ENCODE measurements at places on chromosomes 1 and 21.

GRCh38 chr1:27940870-27941560, 6.2 kb downstream of the SMPDL3B start:
- no peak for DNase-seq

- DNase-seq, result no peak
These were observed 14.1 kb upstream of the ATP1A4 start for GRCh38 chr1:160137216-160137862.

- DNase-seq, result no peak
These were observed 30.4 kb downstream of the WNT9A start for GRCh38 chr1:227917081-227917950.

DNA sequence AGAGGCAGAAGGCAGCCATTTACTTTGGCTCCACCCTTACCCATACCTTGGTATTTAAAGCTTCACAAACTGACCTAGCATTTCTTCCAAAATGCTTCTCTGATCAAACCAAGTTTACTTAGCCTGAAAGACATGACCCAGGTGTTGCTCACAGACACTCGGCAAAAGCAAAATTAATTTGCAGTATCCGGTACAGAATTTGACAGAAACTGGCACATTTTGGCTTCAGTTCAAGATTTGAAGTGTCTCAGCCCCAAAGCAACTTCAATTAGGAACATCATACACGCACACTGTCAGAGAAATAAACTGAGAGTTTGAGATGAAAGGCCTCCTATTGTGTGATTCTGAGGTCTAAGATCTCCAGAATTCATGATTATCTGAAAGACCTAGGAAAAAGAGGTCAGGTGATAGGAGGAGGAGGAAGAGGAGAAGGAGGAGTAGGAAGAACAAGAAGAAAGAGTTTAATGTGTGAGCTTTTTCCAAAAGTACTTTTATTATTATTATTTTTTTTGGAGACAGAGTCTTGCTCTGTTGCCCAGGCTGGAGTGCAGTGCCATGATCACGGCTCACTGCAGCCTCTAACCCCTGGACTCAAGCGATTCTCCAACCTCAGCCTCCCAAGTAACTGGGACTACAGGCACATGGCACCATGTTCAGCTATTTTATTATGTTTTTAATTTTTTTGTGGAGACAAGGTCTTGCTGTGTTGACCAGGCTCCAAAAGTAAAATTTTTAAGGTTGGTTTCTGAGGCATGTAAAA, 143.6 kb downstream of the SLC45A1 start:
- no peak for DNase-seq

GRCh38 chr1:3683992-3684391, 31.7 kb downstream of the TP73 start:
- no peak for DNase-seq

- peak; percentile 12 for DNase-seq
These were observed 10.0 kb upstream of the ARHGAP29 start for GRCh38 chr1:94247138-94248094.

DNA sequence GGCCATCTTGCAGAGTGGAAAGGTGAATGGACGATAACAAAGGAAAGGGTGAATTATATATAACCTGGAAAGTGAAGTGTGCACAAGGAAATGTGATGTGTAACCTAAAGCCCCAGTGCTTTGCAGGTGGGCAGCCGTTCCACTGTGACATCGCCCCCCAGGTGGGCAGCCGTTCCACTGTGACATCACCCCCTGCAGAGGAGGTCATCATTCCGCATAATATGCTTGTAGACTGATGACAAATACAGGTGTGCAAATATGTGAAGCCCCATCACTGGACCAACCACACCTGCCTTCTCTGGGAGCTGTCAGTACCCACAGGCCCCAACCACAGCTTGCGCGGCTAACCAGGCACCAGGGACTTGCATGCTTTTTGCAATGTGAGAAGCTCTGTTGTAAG, 4.7 kb upstream of the ZNF496 start:
- DNase-seq, result no peak

GRCh38 chr1:190540366-190540765, 62.7 kb upstream of the BRINP3 start:
- DNase-seq, result no peak

- no peak for DNase-seq
These were observed 8.0 kb downstream of the TNFRSF14 start for GRCh38 chr1:2564006-2564814.

- DNase-seq, result no peak
These were observed 5.1 kb downstream of the TLCD4 start for GRCh38 chr1:95122151-95122697.
